ENCODE measurements at places on chromosomes 5 and 9. TPM values are rescaled to one million over a fixed set of nuclear protein-coding genes. Genes with fewer than 3 reads are reported as not detected.

ELL2 gene
- total RNA-seq: 91.3 TPM

SHOC1 gene
- total RNA-seq: not detected

IFNK gene
- total RNA-seq: not detected

NPR3 gene
- total RNA-seq: not detected

CATSPER3 gene
- 0.29 TPM for total RNA-seq

CHSY3 gene
- not detected for total RNA-seq

SPATA31A1 gene
- not detected for total RNA-seq

PTGS1 gene
- 0.27 TPM for total RNA-seq

DNA sequence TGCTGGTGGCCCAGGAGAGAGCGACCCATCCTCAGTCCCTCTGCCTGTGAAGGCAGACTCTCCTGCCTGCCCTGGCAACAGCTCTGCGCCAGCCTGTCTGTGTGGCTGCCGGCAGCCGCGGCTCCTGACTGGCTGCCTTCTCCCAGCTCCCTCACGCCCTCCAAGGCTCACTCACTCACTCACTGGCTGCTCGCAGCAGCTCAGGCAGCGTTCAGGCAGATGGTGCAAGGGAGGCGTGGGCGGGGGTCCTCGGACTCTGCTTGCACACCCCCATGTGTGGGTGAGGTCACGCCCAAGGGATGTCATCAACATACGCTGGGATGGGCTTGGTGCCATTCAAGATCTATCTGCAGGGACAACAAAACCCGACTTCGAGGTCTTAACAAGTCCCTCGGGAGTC is 66.7 kb downstream of the DAB2IP start:
- no peaks in the 10 kb centered on the region for H3K27me3 ChIP-seq
- no peaks in the 10 kb centered on the region for H3K4me1 ChIP-seq
- no peak for DNase-seq
- no peak overlapping the region for H3K27ac ChIP-seq
- H3K36me3 ChIP-seq: no peaks in the 10 kb centered on the region

DNA sequence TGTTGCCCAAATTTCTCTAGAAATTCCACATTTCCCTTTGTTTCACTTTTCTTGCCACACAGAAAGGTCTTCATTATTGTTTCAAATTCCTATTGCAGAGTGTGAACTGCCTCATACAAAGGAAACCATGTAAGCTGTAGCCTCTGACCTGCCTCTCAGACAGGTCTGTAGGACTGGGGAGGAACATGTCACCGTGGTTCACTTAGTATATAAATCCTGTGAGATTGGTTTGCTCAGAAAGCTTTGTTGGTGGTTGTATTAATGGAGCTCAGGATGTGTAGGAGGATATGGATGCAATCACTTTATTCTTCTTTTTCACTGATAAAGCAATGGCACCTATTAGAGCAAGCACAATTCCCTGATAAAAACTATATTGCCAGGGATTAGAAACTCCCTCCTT is 4.2 kb downstream of the SGCD start:
- H3K4me1 ChIP-seq: no peaks in the 10 kb centered on the region
- no peak for DNase-seq
- H3K36me3 ChIP-seq: no peaks in the 10 kb centered on the region
- no peak overlapping the region for H3K27ac ChIP-seq
- no peak overlapping the region for H3K4me3 ChIP-seq
- no peaks in the 10 kb centered on the region for H3K27me3 ChIP-seq

- no peaks in the 10 kb centered on the region for H3K27me3 ChIP-seq
- no peak overlapping the region for H3K27ac ChIP-seq
- no peak overlapping the region for H3K4me3 ChIP-seq
- peaks cover 14% of the 10 kb centered on the region for H3K36me3 ChIP-seq
- no peak for DNase-seq
Measured at GRCh38 chr9:107336718-107337360, 53.8 kb downstream of the RAD23B start.

- H3K4me1 ChIP-seq: peaks cover 15% of the 10 kb centered on the region
- H3K27me3 ChIP-seq: no peaks in the 10 kb centered on the region
- H3K36me3 ChIP-seq: no peaks in the 10 kb centered on the region
- no peak overlapping the region for H3K27ac ChIP-seq
- DNase-seq: no peak
Measured at GRCh38 chr5:113065626-113066025, 89.0 kb downstream of the DCP2 start.

- no peak overlapping the region for H3K27ac ChIP-seq
- no peaks in the 10 kb centered on the region for H3K4me1 ChIP-seq
- no peak overlapping the region for H3K4me3 ChIP-seq
- DNase-seq: no peak
Measured at GRCh38 chr9:110801426-110801825, 132.8 kb downstream of the MUSK start.

- H3K4me1 ChIP-seq: no peaks in the 10 kb centered on the region
- H3K27ac ChIP-seq: no peak overlapping the region
- H3K36me3 ChIP-seq: no peaks in the 10 kb centered on the region
- H3K4me3 ChIP-seq: no peak overlapping the region
Measured at GRCh38 chr5:142748568-142749249, 21.5 kb upstream of the ARHGAP26 start.

GRCh38 chr9:126703866-126704156 is 90.1 kb downstream of the LMX1B start:
- H3K27ac ChIP-seq: no peak overlapping the region
- no peak overlapping the region for H3K4me3 ChIP-seq
- DNase-seq: no peak
- no peaks in the 10 kb centered on the region for H3K36me3 ChIP-seq
- H3K27me3 ChIP-seq: peaks cover 17% of the 10 kb centered on the region
- peaks cover 14% of the 10 kb centered on the region for H3K4me1 ChIP-seq

GRCh38 chr9:89602978-89603766 is 1.6 kb upstream of the GADD45G start:
- no peak overlapping the region for H3K27ac ChIP-seq
- DNase-seq: peak; percentile 82
- H3K4me1 ChIP-seq: peaks cover 27% of the 10 kb centered on the region
- H3K27me3 ChIP-seq: peaks cover 7% of the 10 kb centered on the region

- H3K36me3 ChIP-seq: no peaks in the 10 kb centered on the region
- no peak overlapping the region for H3K4me3 ChIP-seq
- H3K27ac ChIP-seq: no peak overlapping the region
- no peaks in the 10 kb centered on the region for H3K4me1 ChIP-seq
- no peaks in the 10 kb centered on the region for H3K27me3 ChIP-seq
Measured at GRCh38 chr9:93223260-93224180, 39.6 kb downstream of the WNK2 start.

DNA sequence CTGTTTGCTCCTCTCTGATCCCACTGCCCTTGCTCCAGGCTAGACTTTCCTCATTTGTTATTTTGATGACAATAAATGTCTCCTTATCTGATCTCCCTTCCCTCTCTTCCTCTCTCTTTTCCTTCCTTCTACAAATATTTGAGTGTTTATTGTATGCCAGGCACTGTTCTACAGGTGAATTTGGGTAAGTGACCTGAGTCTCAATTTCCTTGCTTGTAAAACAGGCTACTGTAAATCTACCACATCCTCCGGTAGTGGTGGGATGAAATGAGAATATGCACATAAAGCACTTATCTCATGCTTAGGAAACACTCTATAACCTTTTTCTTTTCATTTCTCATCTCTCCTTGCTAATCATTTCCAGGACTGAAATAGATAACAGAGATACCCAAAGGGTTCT is 86.4 kb downstream of the HMHB1 start:
- no peak overlapping the region for H3K27ac ChIP-seq
- H3K4me3 ChIP-seq: no peak overlapping the region
- H3K36me3 ChIP-seq: no peaks in the 10 kb centered on the region
- no peaks in the 10 kb centered on the region for H3K27me3 ChIP-seq
- no peak for DNase-seq

DNA sequence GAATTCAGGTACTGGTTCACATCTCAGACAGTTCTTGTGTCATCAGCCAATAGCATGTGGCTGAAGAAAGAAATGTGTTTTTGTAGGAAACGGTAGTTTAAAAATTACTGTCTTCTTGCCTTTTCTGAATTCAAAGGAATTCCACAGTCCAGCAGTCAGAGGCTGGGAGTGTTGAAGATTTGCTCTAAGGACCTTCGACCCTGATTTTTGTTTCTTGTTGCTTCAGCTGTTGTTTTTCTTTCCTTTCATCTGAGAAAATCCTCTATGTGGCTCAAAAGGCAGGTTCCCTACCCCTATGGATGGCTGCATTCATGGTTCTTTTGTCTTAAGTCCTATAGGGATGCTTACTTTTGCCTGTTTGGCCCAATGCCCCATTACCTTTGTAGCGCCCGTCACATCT is 304.9 kb downstream of the TMEM167A start:
- H3K4me3 ChIP-seq: no peak overlapping the region
- no peak for DNase-seq
- no peak overlapping the region for H3K27ac ChIP-seq
- no peaks in the 10 kb centered on the region for H3K27me3 ChIP-seq

DNA sequence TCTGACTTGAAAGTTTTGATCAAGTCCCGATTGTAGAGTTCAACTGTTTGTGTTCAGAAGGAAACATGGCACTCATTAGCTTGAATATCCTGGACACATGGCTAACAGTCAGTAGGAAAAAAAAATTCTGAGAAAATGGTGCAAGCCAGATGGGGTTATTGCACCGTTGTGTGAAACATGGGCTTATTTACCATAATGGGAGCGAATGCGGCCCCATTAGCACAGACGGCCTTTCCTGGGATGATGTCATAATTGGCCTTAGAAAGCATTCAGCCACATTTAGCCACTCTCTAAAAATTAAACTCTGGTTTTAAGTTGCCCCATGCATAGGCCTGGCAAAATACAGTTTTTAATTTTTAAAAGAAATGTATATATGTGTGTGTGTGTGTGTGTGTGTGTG is 112.1 kb downstream of the IRX2 start:
- no peaks in the 10 kb centered on the region for H3K27me3 ChIP-seq
- no peaks in the 10 kb centered on the region for H3K4me1 ChIP-seq
- H3K27ac ChIP-seq: no peak overlapping the region
- H3K4me3 ChIP-seq: no peak overlapping the region
- H3K36me3 ChIP-seq: no peaks in the 10 kb centered on the region

DNA sequence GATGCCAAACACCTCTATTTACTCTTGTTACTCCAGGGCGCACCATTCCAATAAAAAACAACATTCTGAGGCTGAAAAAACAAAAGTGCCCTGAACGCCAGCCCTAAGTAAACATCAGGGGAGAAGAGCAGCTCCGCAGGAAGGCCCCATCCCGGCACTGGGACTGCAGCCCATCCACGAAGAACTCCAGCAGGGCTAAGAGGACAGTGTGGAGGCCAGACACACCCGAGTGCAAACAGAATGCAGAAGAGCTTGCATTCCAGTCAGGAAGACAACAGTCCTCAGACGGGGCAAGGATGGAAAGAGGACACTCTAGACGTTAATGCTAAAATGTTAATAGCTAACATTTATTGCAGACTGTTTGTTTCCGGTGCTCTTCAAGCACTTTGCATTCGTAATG is 33.0 kb downstream of the FAM240B start:
- H3K36me3 ChIP-seq: no peaks in the 10 kb centered on the region
- H3K27me3 ChIP-seq: no peaks in the 10 kb centered on the region
- DNase-seq: no peak
- H3K4me3 ChIP-seq: no peak overlapping the region
- no peak overlapping the region for H3K27ac ChIP-seq

DNA sequence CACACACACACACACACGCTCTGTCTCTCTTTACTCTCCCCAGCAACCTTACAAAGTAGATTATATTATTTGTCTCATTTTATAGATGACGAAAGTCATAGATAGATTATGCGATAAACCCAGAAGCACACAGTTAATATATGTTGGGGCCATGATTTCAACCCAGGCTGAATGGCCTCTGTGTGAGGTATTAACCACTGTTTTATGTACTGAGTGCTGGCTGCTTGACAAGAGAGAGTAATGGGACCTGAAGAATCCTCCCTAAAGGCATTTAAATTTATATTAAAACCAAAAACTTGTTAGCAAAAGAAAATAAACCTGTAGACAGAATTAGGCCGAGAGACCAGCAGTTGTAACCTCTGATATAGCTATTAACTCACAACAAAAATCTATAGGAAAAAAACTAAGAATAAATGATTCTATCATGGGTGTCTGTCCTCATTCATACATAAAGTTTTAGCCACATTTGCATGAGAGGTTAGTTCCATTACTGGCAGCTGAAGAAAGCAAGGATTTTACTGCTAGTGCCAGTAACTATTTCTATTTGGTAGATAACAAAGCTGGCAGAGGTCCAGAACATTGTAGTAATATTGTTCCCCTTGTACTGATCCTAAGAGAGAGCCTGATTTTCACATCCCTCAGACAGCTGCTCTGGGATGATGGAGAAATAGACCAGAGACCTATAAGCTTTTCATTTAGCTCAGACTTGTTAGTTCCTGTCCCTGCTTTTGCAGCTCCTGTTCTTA is 250.9 kb downstream of the ADGRV1 start:
- no peak overlapping the region for H3K4me3 ChIP-seq
- no peaks in the 10 kb centered on the region for H3K36me3 ChIP-seq
- H3K27me3 ChIP-seq: no peaks in the 10 kb centered on the region
- no peak for DNase-seq
- no peaks in the 10 kb centered on the region for H3K4me1 ChIP-seq

DNA sequence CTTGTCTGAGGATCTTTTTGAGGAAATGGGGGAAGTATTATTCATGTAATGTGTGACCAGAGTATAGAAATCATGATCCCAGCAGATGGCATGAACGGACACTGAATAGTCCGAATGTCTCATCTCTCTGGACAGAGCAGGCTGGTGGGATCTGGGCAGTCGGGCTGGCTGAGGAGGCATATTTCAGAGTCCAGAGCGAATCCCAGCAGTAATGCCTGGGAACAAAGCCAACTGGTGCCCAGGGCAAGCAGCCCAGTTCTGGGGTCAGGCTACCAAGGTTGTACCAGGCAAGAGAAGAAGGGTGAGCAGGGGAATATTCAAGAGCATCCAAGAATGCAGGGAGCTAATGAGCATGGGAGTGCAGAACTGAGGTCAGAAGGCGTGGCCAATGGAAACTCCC is 306.4 kb downstream of the ZSWIM6 start:
- no peaks in the 10 kb centered on the region for H3K27me3 ChIP-seq
- no peak overlapping the region for H3K4me3 ChIP-seq
- H3K4me1 ChIP-seq: no peaks in the 10 kb centered on the region
- DNase-seq: no peak
- no peak overlapping the region for H3K27ac ChIP-seq
- H3K36me3 ChIP-seq: no peaks in the 10 kb centered on the region

DNA sequence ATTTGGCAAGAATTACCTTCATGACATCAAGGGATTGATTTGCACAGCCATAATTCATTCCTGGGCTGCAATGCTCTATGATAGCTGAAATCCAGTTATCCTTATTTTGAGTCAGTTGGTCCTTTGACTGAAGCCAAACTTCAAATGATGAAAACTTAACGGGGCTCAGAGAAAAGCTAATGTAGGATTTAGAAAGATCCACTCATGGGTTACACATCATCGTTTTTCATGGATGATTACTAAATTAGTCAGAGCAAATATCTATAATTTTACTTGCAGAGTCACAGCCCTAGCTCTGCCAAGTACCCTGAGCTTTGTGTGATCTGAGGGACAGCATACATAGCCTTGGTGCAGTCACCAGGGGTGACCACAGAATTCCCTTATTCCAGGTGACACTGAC is 27.3 kb upstream of the MUSK start:
- no peak for DNase-seq
- no peaks in the 10 kb centered on the region for H3K36me3 ChIP-seq
- H3K27me3 ChIP-seq: no peaks in the 10 kb centered on the region
- no peak overlapping the region for H3K4me3 ChIP-seq
- H3K4me1 ChIP-seq: no peaks in the 10 kb centered on the region

GRCh38 chr5:1667648-1668140 is 131.9 kb downstream of the MRPL36 start:
- H3K27ac ChIP-seq: no peak overlapping the region
- peaks cover 5% of the 10 kb centered on the region for H3K4me1 ChIP-seq
- DNase-seq: no peak
- H3K36me3 ChIP-seq: no peaks in the 10 kb centered on the region
- H3K27me3 ChIP-seq: peaks cover 29% of the 10 kb centered on the region

GRCh38 chr5:142915813-142916424 is 145.7 kb downstream of the ARHGAP26 start:
- no peak overlapping the region for H3K4me3 ChIP-seq
- H3K4me1 ChIP-seq: no peaks in the 10 kb centered on the region
- no peaks in the 10 kb centered on the region for H3K27me3 ChIP-seq
- peaks cover 3% of the 10 kb centered on the region for H3K36me3 ChIP-seq
- no peak overlapping the region for H3K27ac ChIP-seq
- no peak for DNase-seq
